Right atrium auricular region (tissue), 2 donors: ENCODE measurements at places on chromosomes 1 and 21. TPM values are rescaled to one million over a fixed set of nuclear protein-coding genes. Genes with fewer than 3 reads are reported as not detected.

FCER1A gene
- total RNA-seq = not detected

PLXNA2 gene
- total RNA-seq = 23.8 TPM

CYP4A22 gene
- total RNA-seq = not detected

ATP1A4 gene
- not detected for total RNA-seq

DCLRE1B gene
- 2.4 TPM for total RNA-seq

ST3GAL3 gene
- 20.6 TPM for total RNA-seq

VPS26C gene
- 53.8 TPM for total RNA-seq

RGS2 gene
- 51.2 TPM for total RNA-seq

ACTA1 gene
- 422 TPM for total RNA-seq

TMED5 gene
- 81.2 TPM for total RNA-seq

KRTAP19-3 gene
- total RNA-seq = not detected

PDE4DIP gene
- 722 TPM for total RNA-seq

IL24 gene
- total RNA-seq = 1.1 TPM

CCDC185 gene
- not detected for total RNA-seq

FAM72A gene
- not detected for total RNA-seq

TNNT2 gene
- total RNA-seq = 4,112 TPM

SMPDL3B gene
- 6.7 TPM for total RNA-seq

TCHHL1 gene
- total RNA-seq = not detected

CNKSR1 gene
- total RNA-seq = 0.52 TPM

ANKRD45 gene
- total RNA-seq = 0.56 TPM

CD2 gene
- 0.26 TPM for total RNA-seq

INAVA gene
- total RNA-seq = not detected

ATP1A2 gene
- 146 TPM for total RNA-seq

CA6 gene
- not detected for total RNA-seq

LCE1F gene
- not detected for total RNA-seq

C1orf87 gene
- not detected for total RNA-seq

CTH gene
- 1.6 TPM for total RNA-seq
